ENCODE measurements at places on chromosomes 3 and 15. TPM values are rescaled to one million over a fixed set of nuclear protein-coding genes. Genes with fewer than 3 reads are reported as not detected.

ANKRD28 gene
- total RNA-seq, result 28.5 TPM

CRTAP gene
- total RNA-seq, result 46.4 TPM

RTF1 gene
- total RNA-seq, result 47.7 TPM

MITF gene
- total RNA-seq, result 1.6 TPM

FBXL2 gene
- not detected for total RNA-seq

RFX7 gene
- total RNA-seq, result 44.2 TPM

IQCF5 gene
- not detected for total RNA-seq

UACA gene
- total RNA-seq, result 0.16 TPM

B3GALNT1 gene
- 2.6 TPM for total RNA-seq

TIMP4 gene
- not detected for total RNA-seq

ITIH3 gene
- total RNA-seq, result not detected

MESP2 gene
- not detected for total RNA-seq

SOX14 gene
- not detected for total RNA-seq

DNAH12 gene
- 0.51 TPM for total RNA-seq

SYNPR gene
- total RNA-seq, result not detected

MGLL gene
- total RNA-seq, result 2.1 TPM

GPR87 gene
- total RNA-seq, result not detected

MINDY4B gene
- not detected for total RNA-seq

CYFIP1 gene
- total RNA-seq, result 3.8 TPM

BCL6 gene
- total RNA-seq, result 29.5 TPM

FBXO22 gene
- 25.5 TPM for total RNA-seq

CIDEC gene
- total RNA-seq, result not detected

ROPN1 gene
- total RNA-seq, result not detected

KIF7 gene
- 0.51 TPM for total RNA-seq

FAM131A gene
- 13.4 TPM for total RNA-seq

ANKRD63 gene
- total RNA-seq, result not detected

GOLGA6L7 gene
- total RNA-seq, result not detected

IGF2BP2 gene
- total RNA-seq, result 0.39 TPM

ADGRG7 gene
- total RNA-seq, result not detected

YEATS2 gene
- 20.6 TPM for total RNA-seq

SKOR1 gene
- 0.62 TPM for total RNA-seq

TGM4 gene
- total RNA-seq, result not detected

PCYT1A gene
- total RNA-seq, result 62.9 TPM

SLC28A1 gene
- total RNA-seq, result not detected

SCN10A gene
- total RNA-seq, result not detected

CPOX gene
- 24.2 TPM for total RNA-seq

ZNF80 gene
- total RNA-seq, result 0.61 TPM

SLC24A5 gene
- total RNA-seq, result not detected

FRMD5 gene
- total RNA-seq, result not detected

TMEM158 gene
- not detected for total RNA-seq

ATP10A gene
- total RNA-seq, result 71.2 TPM

DAZL gene
- not detected for total RNA-seq

CELF6 gene
- total RNA-seq, result 5.7 TPM

HMCES gene
- total RNA-seq, result 53.0 TPM

SLC35G2 gene
- total RNA-seq, result not detected

TYRO3 gene
- total RNA-seq, result 0.34 TPM

TTC23 gene
- total RNA-seq, result 0.51 TPM

MYL3 gene
- not detected for total RNA-seq

ATP13A5 gene
- total RNA-seq, result not detected
